ENCODE measurements at places on chromosomes 4 and X.

GRCh38 chr4:107900067-107900466 is 31.3 kb upstream of the CYP2U1 start:
- DNase-seq = no peak

- no peak for DNase-seq
These were observed 172.7 kb upstream of the TBC1D9 start for GRCh38 chr4:140928880-140929279.

- DNase-seq = no peak
These were observed 142.8 kb downstream of the PJA1 start for GRCh38 chrX:69022430-69022829.

GRCh38 chr4:75723163-75724065 is 963 bp upstream of the USO1 start:
- no peak for DNase-seq

- no peak for DNase-seq
These were observed 20.8 kb downstream of the SPON2 start for GRCh38 chr4:1151541-1151940.

- no peak for DNase-seq
These were observed 17.8 kb downstream of the ZNF185 start for GRCh38 chrX:152915541-152916241.

- no peak for DNase-seq
These were observed 133.3 kb downstream of the COL25A1 start for GRCh38 chr4:109169170-109169569.

DNA sequence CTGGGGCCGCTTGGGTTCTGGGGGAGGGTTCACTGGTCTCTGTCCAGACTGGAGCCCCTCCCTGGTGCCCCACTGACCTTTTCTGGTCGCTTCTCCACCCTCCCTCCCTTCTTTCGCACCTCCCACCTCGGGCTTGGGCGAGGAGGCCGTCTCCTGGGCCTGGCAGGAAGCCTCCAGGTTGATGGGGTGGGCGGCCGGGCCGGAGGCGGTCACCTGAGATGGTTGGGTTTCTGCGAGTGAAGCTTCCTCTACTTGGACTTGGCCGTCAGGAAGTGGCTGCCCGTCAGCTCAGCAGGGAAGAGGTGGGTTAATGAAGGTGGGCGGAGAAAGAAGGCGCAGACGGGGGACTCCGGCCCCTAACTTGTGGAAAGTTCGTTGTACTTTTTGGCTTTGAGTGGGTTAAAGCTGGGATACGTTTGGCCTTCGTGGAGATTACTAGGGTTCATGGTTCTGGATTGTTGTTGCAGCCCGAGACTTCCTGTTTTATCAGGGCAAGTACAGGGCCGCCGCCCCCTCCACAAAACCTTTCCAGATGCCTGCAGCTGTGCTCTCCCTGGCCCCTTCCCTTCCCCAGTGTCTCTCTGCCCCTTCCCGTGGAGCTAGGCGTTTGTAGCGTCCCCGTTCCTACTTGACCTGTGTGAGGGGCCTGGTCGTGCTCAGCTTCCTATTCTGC is 1.2 kb downstream of the AKAP17A start:
- no peak for DNase-seq

GRCh38 chr4:81442484-81443085 is 29.1 kb downstream of the RASGEF1B start:
- DNase-seq = no peak

GRCh38 chrX:30008031-30008430 is 207.3 kb upstream of the MAGEB2 start:
- DNase-seq = no peak

- DNase-seq = no peak
These were observed 221.7 kb downstream of the APBB2 start for GRCh38 chr4:40992472-40993295.

GRCh38 chrX:112835019-112835418 is 5.6 kb downstream of the AMOT start:
- DNase-seq = no peak

GRCh38 chr4:55312489-55313101 is 33.4 kb upstream of the SRD5A3 start:
- DNase-seq = no peak

DNA sequence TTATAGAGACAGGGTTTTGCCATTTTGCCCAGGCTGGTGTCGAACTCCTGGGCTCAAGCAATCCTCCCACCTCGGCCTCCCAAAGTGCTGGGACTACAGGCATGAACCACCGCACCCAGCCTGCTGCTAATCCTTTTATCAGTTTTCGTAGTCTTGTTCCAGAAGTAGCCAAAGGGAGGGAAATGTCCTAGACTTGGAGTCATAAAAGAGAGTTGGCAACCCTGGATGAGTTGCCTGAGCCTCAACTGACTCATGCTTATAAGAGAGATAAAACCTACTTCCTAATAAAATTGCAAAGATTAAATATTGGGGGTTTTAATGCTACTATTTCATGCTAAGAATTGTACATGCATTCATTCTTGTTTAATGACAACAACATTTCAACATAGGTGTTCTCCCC is 44.3 kb downstream of the CD40LG start:
- no peak for DNase-seq

- DNase-seq = no peak
These were observed 6.4 kb downstream of the ACE2 start for GRCh38 chrX:15594371-15594770.

GRCh38 chr4:73603271-73603710 is 16.9 kb downstream of the RASSF6 start:
- no peak for DNase-seq
